ENCODE measurements at places on chromosomes 13 and 19. TPM values are rescaled to one million over a fixed set of nuclear protein-coding genes. Genes with fewer than 3 reads are reported as not detected.

The TNNT1 gene
- total RNA-seq: 6.8 TPM

The HIPK4 gene
- not detected for total RNA-seq

The TNNI3 gene
- total RNA-seq: 4,003 TPM

The BEST2 gene
- not detected for total RNA-seq

The RDH8 gene
- not detected for total RNA-seq

The PALM3 gene
- 0.28 TPM for total RNA-seq

The EHD2 gene
- total RNA-seq: 70.3 TPM

The SIAH3 gene
- total RNA-seq: not detected

DNA sequence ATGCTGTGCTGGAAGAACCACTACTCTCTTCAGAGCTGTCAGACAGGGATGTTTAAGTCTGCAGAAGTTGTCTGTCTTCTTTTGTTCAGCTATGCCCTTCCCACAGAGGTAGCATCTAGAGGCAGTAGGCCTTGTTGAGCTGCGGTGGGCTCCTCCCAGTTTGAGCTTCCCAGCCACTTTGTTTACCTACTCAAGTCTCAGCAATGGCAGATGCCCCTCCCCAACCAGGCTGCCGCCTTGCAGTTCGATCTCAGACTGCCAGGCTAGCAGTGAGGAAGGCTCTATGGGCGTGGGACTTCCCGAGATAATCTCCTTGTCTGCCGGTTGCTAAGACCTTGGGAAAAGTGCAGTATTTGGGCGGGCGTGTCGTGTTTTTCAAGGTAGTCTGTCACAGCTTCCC, 42.1 kb upstream of the UQCRFS1 start:
- H3K27me3 ChIP-seq: no peaks in the 10 kb centered on the region
- H3K36me3 ChIP-seq: no peaks in the 10 kb centered on the region
- H3K4me1 ChIP-seq: no peaks in the 10 kb centered on the region
- H3K4me3 ChIP-seq: no peak overlapping the region

DNA sequence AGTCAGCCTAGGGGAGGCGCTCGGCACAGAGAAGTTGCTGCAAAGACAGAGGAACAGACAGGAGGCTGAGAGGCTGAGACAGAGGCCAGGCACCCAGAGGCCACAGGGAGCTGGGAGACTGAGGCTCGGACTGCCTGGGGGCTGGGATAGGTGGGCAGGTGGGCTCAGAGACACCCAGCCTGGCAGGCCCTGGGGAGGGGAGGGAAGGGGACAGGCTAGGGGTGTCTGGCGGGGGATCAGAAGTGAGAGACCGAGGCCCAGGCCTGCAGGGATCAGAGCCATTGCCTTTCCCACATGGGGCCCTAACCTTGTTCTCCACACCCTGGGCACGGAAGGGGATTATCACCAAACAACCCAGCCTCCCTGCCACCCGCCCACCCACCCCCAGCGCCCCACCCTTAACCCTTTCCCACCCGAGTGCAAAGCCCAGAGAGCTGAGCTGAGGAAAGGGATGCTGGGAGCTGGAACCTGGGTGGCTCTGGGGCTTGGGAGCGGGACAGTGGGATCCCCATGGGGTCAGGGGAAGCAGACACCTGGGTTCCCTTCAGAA, 1.3 kb downstream of the NTN5 start:
- no peaks in the 10 kb centered on the region for H3K4me1 ChIP-seq
- H3K4me3 ChIP-seq: no peak overlapping the region
- H3K27me3 ChIP-seq: no peaks in the 10 kb centered on the region
- DNase-seq: no peak

The FUT1 gene
- 3.1 TPM for total RNA-seq

GRCh38 chr13:27004326-27004725, 167.3 kb downstream of the USP12 start:
- peaks cover 19% of the 10 kb centered on the region for H3K4me1 ChIP-seq
- H3K36me3 ChIP-seq: no peaks in the 10 kb centered on the region
- no peak overlapping the region for H3K4me3 ChIP-seq
- DNase-seq: no peak

The PABPC3 gene
- total RNA-seq: not detected

The NMRK2 gene
- total RNA-seq: 1,342 TPM

GRCh38 chr13:31987535-31988170, 43.9 kb upstream of the FRY start:
- no peaks in the 10 kb centered on the region for H3K36me3 ChIP-seq
- H3K27ac ChIP-seq: no peak overlapping the region
- peaks cover 3% of the 10 kb centered on the region for H3K4me1 ChIP-seq
- no peak for DNase-seq
- H3K4me3 ChIP-seq: no peak overlapping the region

DNA sequence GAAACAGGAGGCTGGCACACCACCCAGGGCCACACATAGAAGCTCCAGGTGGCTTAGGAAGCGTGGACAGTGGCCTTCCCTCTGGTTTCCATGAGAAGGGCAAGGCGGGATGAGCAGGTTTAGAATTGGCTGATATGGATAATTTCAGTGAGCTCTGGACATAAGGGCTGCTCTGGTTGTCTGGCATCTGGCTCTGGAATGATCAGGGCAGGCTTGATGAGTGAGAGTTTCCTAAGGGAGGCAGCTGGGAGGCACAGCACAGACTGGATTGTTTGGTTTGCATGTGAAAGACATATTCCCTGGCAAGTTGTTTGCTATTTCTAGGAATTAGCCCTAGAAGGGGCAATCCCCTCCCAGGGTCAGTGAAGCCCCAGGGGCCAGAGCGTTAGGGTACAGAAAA, 129.5 kb downstream of the ATP8A2 start:
- no peaks in the 10 kb centered on the region for H3K4me1 ChIP-seq
- H3K27ac ChIP-seq: no peak overlapping the region
- no peaks in the 10 kb centered on the region for H3K27me3 ChIP-seq
- no peaks in the 10 kb centered on the region for H3K36me3 ChIP-seq

GRCh38 chr19:53892981-53893325, 11.0 kb downstream of the PRKCG start:
- no peak overlapping the region for H3K4me3 ChIP-seq
- DNase-seq: no peak
- no peaks in the 10 kb centered on the region for H3K27me3 ChIP-seq
- H3K27ac ChIP-seq: no peak overlapping the region
- H3K36me3 ChIP-seq: no peaks in the 10 kb centered on the region

- H3K27ac ChIP-seq: no peak overlapping the region
- peaks cover 9% of the 10 kb centered on the region for H3K4me1 ChIP-seq
- no peaks in the 10 kb centered on the region for H3K27me3 ChIP-seq
- no peak overlapping the region for H3K4me3 ChIP-seq
- H3K36me3 ChIP-seq: no peaks in the 10 kb centered on the region
Measured at GRCh38 chr19:34600366-34600765, 76.6 kb downstream of the SCGB2B2 start.

The F10 gene
- total RNA-seq: 27.5 TPM

DNA sequence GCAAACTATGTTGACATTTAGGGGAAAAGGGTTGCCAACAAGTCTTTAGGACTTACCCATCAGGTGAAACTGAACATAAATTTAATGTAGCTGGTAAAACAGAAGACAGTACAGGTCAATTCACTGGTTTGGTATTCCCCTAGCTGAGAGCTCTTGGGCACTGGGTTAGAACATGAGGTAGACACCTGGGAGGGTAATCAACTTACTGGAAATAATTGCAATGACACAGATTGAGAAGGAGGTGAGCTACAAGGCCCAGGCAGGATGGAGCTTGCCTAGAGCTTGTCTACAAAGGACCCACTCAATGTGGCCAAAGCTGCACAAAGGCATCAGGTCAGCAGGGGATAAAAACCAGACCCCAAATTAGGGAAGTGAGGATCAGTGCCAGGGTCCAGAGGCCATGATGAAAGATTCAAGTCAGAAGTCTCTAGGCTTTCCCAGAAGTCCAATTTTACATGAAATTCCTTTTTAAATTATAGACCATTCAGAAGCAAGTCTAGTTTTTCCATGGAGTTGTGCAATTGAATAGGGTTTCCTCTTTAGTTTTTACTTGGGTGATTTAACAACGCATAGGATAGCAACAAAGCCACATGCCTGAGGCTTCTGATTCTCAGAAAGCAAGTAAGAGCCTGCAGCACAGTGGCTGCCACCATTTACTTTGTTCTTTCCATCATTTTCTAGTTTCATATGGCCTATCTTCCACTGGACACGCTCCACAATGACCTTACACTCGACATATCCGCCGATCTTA, 194.0 kb downstream of the NDFIP2 start:
- no peak for DNase-seq
- no peaks in the 10 kb centered on the region for H3K4me1 ChIP-seq
- H3K36me3 ChIP-seq: no peaks in the 10 kb centered on the region
- no peak overlapping the region for H3K4me3 ChIP-seq
- H3K27ac ChIP-seq: no peak overlapping the region
- H3K27me3 ChIP-seq: no peaks in the 10 kb centered on the region

DNA sequence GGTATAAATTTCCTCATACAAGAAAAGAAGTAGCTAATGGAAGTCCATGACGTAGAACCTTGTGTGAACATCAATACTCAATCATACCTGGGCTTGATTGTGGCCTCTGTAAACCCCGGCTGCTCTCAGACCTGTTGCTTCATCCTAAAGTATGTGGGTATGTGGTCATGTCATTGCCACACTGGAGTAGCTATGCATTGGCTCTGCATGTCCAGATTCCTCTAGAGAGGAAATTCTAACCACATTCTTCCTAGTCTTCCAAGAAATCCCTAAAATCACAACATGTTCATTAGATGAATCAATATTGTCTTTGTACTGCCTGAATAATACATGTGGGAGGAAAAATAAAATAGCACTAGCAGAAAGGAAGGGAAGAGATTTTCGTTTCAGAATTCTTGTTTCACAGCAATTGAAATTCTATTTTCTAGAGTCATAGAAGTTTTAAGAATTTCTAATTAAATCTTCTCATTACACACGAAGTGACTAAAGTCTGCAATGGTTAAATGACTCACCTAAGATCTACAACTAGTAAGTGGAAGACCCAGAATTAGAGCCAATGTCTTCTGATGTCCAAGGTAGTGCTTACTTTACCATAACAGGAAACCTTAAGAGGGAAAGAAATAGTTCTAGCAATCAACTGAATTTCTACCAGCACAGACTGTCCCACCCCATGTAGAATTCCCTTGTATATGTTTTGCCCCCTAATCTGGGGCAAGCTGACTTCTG, 28.0 kb downstream of the RXFP2 start:
- H3K36me3 ChIP-seq: no peaks in the 10 kb centered on the region
- H3K27ac ChIP-seq: no peak overlapping the region
- H3K27me3 ChIP-seq: no peaks in the 10 kb centered on the region
- DNase-seq: no peak

GRCh38 chr19:44277331-44277730, 17.6 kb downstream of the ZNF233 start:
- no peaks in the 10 kb centered on the region for H3K27me3 ChIP-seq
- H3K4me1 ChIP-seq: no peaks in the 10 kb centered on the region
- H3K4me3 ChIP-seq: no peak overlapping the region
- peaks cover 12% of the 10 kb centered on the region for H3K36me3 ChIP-seq

The DLL3 gene
- total RNA-seq: not detected

The LPAR2 gene
- 0.89 TPM for total RNA-seq

The WDR18 gene
- 24.9 TPM for total RNA-seq

The HSH2D gene
- 1.1 TPM for total RNA-seq

DNA sequence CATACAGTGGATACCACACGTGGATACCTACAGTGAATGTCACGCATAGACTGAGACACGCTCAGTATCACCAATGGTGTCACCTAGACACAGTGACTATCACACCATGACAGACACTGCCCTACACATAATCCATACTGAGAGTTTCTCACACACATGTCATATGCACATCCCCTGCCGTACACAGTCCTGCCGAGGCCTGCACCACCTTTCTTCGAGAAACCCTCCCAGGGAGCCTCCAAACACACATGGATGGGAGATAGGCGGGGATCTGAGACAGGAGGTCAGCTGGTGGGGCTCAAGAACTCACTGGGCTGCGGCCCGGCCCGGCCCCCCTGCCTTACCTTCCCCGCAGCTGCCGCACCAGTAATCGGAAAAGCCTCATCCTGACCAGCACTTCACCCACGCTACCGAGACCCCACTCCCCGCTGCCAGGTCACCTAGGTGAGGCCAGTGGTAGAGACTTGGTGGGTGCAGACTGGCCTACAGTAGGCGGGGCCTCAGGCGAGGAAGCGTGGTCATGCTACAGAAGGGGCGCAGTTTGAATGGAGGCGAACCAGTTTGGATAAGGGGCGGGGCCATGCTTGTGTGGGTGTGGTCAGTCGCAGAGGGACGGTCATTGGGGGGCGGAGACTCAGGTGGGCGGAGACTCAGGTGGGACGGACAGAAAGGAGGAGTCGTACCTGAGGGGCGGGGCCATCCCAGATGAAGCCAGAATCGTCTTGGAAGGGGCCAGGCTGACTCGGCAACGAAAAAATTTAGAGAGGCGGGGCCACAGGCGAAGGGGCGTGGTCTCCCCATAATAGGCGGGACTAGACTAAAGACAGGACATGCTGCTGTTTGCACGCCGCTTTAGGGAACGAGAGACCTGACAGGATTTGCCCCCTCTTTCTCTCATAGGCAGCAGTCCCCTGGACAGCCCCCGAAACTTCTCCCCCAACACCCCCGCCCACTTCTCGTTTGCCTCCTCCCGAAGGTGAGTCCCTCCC, 2.1 kb downstream of the MAST1 start:
- H3K27ac ChIP-seq: no peak overlapping the region
- peaks cover 31% of the 10 kb centered on the region for H3K27me3 ChIP-seq
- H3K4me1 ChIP-seq: no peaks in the 10 kb centered on the region
- peak overlapping the region; percentile 35 for H3K4me3 ChIP-seq

The DPY19L3 gene
- total RNA-seq: 14.6 TPM

GRCh38 chr13:38636761-38637160, 50.1 kb upstream of the FREM2 start:
- no peak overlapping the region for H3K4me3 ChIP-seq
- H3K27ac ChIP-seq: no peak overlapping the region
- H3K27me3 ChIP-seq: no peaks in the 10 kb centered on the region
- no peak for DNase-seq
- H3K4me1 ChIP-seq: no peaks in the 10 kb centered on the region
- H3K36me3 ChIP-seq: no peaks in the 10 kb centered on the region

GRCh38 chr19:44765033-44765948, 12.4 kb upstream of the CBLC start:
- H3K4me1 ChIP-seq: peaks cover under 1% of the 10 kb centered on the region
- no peak overlapping the region for H3K4me3 ChIP-seq
- no peak overlapping the region for H3K27ac ChIP-seq
- H3K36me3 ChIP-seq: peaks cover 2% of the 10 kb centered on the region

DNA sequence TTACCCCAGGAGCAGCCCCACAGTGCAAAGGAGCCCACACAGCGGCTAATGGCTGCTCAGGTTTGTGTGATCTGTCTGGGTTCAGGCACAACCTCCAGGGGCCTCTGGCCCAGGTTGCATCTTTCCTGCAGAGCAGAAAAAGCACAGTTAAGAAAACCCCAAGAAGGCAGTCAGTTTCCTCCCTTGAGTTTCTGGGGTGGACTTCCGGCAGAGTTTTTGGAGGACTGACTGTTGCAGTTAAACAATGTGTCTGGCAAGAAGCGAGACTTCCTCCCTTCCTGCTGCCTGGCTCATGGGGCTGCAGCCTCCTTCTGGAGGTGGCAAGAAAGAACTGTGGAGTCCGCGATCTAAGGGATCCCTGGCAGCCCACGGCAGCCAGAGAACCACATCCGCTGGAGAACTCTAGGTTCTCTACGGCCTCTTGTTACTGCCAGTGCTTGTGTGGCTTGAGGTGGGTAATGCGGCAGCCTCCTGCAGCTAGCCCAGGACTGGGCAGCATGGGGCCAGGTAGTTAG, 114.4 kb downstream of the ZDHHC20 start:
- H3K36me3 ChIP-seq: no peaks in the 10 kb centered on the region
- no peaks in the 10 kb centered on the region for H3K4me1 ChIP-seq
- no peak overlapping the region for H3K4me3 ChIP-seq
- DNase-seq: no peak

GRCh38 chr13:31749929-31750328, 10.6 kb downstream of the RXFP2 start:
- no peak overlapping the region for H3K4me3 ChIP-seq
- no peaks in the 10 kb centered on the region for H3K4me1 ChIP-seq
